ENCODE measurements at places on chromosomes 7 and 10.

DNA sequence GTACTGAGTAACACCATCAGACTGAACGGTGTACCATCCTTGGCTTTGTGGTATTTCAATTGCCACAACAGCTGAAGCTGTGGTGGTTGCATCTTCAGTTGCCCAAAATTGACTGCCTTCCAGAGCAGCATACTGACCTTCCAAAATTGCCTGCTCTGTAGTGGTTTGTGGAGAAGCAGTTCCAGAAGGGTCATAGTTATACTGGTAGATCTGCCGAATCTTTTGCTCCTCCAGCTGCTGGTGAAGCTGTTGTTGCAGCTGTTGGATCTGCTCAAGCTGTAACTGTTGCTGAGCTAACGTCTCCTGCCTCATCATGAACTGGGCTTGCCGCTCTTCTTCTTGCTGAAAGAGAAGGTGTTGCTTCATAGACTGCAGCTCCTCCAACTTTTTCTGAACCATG, 212.2 kb downstream of the PCLO start:
- H3K36me3 ChIP-seq: no peaks in the 10 kb centered on the region
- no peak overlapping the region for H3K4me3 ChIP-seq
- H3K27ac ChIP-seq: no peak overlapping the region
- no peaks in the 10 kb centered on the region for H3K27me3 ChIP-seq

- no peaks in the 10 kb centered on the region for H3K36me3 ChIP-seq
- H3K27ac ChIP-seq: no peak overlapping the region
- H3K27me3 ChIP-seq: no peaks in the 10 kb centered on the region
These were observed 905.5 kb downstream of the CNTNAP2 start for GRCh38 chr7:147022056-147022455.

DNA sequence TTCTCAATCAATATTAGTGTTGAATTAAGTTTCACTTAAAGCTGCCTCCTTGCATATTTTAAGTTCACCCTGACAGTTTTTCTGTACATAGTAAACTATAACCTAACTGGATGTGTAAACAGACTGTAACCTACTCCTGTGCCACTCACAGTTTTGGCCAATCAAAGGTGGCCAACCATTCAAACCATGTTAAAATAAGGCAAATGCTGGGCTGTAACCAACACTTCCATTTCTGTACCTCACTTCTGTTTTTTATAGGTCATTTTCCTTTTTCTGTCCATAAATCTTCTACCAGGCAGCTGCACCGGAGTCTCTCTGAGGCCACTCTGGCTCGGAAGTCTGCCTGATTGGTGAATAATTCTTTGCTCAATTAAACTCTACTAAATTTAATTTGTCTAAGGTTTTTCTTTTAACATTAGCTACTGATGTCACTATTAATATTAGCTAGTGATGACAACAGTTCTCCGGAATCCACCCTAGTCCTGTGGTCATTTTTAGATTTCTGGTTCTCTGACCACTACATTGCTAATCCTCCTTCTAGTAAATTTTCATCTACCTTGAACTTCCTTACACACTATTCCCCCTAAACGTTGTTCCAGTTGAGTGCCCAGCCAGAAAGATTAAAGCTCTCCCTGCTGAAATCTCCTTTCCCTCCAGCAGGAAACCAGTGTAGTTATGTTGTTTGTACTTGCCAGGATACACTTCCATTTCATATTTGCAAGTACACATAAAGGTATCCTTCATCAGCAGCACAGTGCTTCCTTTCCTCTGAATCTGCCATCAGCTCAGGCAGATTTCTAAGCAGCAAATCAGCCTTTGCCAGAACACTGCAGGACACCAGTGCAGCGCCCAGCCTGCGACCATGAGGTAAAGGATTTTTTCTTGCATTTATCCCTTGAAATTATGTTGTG, 18.6 kb upstream of the IFIT2 start:
- H3K4me1 ChIP-seq: no peaks in the 10 kb centered on the region
- DNase-seq: no peak
- no peaks in the 10 kb centered on the region for H3K27me3 ChIP-seq
- peak overlapping the region; percentile 48 for H3K27ac ChIP-seq
- no peaks in the 10 kb centered on the region for H3K36me3 ChIP-seq

GRCh38 chr7:22665923-22666322, 61.1 kb upstream of the IL6 start:
- H3K4me3 ChIP-seq: no peak overlapping the region
- no peak for DNase-seq
- no peaks in the 10 kb centered on the region for H3K4me1 ChIP-seq
- no peak overlapping the region for H3K27ac ChIP-seq
- H3K27me3 ChIP-seq: no peaks in the 10 kb centered on the region

DNA sequence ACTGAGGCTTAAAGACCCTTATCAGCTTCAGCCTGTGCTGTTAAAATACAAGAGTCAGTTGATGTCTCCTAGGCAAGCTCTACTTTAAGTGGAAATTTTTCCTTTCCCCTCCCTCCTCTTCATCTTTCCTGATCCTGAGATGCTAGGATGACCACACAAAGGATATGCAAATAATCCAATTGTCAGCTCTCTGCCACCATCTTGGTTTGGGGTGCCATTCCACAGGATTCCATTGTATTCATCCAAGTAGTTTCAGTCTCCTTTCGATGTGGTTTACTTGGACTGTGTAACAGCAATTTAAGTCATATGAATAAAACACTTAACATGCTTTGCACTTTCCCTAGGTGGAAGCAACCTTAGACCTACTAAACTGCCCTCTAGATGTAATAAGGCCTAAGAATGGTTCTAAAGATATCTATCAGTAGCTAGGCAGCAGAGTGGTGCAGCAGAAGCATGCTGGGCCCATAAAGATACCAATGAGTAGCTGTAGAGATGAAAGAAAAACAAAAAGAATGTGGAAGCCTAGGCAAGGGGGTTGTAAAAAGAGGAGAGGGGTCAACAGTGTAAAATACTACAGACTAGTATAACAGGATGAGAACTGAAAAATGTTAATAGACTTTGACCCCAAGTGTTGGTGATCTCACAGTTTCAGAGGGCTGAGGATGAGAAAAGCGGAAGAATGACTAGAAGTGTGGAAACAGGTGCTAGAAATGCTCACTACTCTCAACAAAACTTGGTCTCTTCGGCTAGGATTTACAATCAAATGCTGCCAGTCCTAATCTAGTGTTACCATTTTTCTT, 2.4 kb upstream of the CFAP69 start:
- no peaks in the 10 kb centered on the region for H3K36me3 ChIP-seq
- peaks cover 4% of the 10 kb centered on the region for H3K4me1 ChIP-seq
- H3K4me3 ChIP-seq: no peak overlapping the region
- no peak overlapping the region for H3K27ac ChIP-seq

DNA sequence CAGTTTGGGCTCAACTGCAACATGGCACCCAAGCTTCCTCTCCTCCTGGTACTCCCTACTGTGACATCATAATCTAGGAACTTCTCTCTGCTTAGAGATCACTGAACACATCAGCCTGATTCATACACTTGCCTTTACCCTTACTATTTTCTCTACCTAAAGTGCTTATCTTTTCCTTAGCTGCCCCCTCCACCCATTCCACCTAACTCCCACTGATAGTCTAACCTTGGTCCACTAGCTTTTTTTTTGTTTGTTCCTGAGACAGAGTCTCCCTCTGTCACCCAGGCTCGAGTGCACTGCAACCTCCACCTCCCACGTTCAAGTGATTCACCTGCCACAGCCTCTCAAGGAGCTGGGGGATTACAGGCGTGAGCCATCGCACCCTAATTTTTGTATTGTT, 15.9 kb downstream of the CUL2 start:
- H3K4me1 ChIP-seq: no peaks in the 10 kb centered on the region
- H3K27me3 ChIP-seq: no peaks in the 10 kb centered on the region
- DNase-seq: no peak
- H3K36me3 ChIP-seq: no peaks in the 10 kb centered on the region

DNA sequence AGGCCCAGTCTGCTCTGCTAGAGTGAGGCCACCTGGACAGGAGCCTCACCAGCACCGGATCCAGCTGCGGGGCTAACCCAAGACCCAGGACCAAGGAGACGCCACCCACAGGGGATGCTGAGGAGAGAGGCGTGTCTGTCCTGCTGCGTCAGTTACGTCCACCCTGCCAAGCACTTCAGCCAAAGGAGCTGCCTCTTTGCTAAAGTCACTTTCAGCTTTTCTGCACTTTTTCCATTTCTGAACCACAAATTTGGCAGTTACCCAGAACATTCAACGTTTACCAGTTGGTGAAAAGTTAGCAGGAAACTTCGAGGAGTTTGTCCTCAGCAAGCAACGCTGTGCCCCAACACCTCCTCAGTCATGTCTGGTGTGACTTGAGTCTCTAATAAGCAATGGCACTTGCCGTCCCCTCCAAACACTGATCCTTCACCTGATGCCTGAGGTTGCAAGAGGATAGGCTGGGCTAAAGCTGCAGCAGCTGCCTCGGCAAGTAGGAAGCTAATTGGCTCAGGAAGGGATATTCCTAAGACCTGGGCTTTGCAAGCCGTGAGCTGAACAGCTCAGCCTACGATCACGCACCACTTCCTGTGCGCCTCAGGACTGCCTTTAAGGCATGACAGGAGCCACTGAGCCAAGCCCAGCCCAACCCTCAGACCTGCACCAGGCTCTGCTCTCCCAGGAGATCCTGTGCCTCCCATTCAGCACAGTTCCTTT, 40.1 kb downstream of the KCNH2 start:
- no peaks in the 10 kb centered on the region for H3K36me3 ChIP-seq
- no peak overlapping the region for H3K27ac ChIP-seq
- H3K4me1 ChIP-seq: peaks cover 11% of the 10 kb centered on the region
- no peak for DNase-seq
- H3K4me3 ChIP-seq: no peak overlapping the region

DNA sequence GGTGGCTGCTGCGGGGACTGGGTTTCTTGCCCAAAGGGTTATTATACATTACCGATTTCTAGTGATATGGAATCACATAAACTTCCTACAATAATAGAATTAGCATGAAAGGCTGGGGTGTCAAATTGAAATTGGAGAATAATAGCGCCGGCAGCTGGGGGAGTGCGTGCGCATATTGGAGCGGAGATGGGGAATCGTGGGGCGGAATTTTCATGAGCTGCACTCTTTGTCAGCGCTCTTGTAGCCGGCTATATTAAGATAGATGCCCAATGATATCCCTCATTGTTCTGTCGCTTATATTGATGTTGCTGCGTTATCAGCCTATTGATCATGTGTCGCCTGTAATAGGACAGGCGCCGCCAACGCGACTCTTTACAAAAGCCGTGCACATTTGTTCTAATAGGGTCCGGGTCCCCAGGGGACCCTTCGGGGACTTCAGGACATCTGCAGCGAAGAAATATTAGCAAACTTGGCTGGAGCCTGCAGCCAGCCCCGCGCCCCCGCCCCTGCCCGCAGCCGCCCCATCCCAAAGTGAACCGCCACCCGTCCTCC, 5.1 kb downstream of the UNCX start:
- DNase-seq: no peak
- H3K27ac ChIP-seq: no peak overlapping the region
- H3K4me1 ChIP-seq: no peaks in the 10 kb centered on the region
- no peak overlapping the region for H3K4me3 ChIP-seq
- peaks cover 90% of the 10 kb centered on the region for H3K27me3 ChIP-seq

- H3K27ac ChIP-seq: no peak overlapping the region
- H3K36me3 ChIP-seq: no peaks in the 10 kb centered on the region
- DNase-seq: no peak
These were observed 46.8 kb downstream of the ADAM12 start for GRCh38 chr10:126341491-126341890.

DNA sequence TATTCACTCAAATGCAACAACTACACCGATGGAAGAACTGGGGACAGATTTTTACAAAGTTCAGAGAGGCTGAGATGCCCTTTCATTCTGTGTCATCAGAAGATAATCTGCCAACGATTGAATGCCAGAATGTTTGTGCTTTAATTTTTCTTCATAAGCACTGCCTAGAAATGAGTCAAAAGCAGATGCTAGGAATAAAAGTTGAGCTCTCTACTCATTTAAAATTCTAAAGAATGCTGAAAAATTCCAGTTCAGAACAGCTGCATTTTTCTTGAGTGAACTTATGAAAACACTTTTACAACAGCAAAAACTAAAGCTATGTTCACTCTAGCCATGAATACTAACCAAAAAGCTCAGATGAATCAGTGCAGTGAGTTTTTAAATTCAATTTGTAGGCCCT, 22.3 kb upstream of the FAM133B start:
- H3K36me3 ChIP-seq: no peaks in the 10 kb centered on the region
- no peaks in the 10 kb centered on the region for H3K27me3 ChIP-seq
- H3K4me1 ChIP-seq: peaks cover 6% of the 10 kb centered on the region
- DNase-seq: no peak
- peak overlapping the region; percentile 10 for H3K27ac ChIP-seq
- no peak overlapping the region for H3K4me3 ChIP-seq

- no peaks in the 10 kb centered on the region for H3K27me3 ChIP-seq
- no peak overlapping the region for H3K27ac ChIP-seq
- peaks cover 35% of the 10 kb centered on the region for H3K4me1 ChIP-seq
- DNase-seq: no peak
- no peaks in the 10 kb centered on the region for H3K36me3 ChIP-seq
These were observed 32.0 kb downstream of the CPXM2 start for GRCh38 chr10:123859653-123860050.

- H3K27me3 ChIP-seq: no peaks in the 10 kb centered on the region
- peak overlapping the region; percentile 82 for H3K27ac ChIP-seq
- H3K36me3 ChIP-seq: no peaks in the 10 kb centered on the region
- H3K4me1 ChIP-seq: no peaks in the 10 kb centered on the region
These were observed 377 bp upstream of the POLR1F start for GRCh38 chr7:19709249-19709578.

DNA sequence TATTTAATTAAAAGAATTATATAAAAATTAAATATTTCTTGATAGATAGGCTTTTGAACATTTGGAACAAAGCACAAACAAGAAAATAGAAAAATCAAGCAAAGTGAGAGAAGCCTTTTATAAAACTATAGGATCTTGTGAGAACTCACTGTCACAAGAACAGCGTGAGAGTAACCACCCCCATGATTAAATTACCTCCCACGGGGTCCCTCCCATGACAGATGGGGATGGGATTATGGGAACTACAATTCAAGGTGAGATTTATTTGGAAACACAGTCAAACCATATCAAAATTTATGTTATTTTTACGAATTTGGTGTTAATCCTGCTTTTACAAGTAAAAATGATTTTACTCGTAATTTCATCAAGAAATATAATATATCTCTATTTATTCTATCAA, 1136.1 kb upstream of the POT1 start:
- no peaks in the 10 kb centered on the region for H3K4me1 ChIP-seq
- no peaks in the 10 kb centered on the region for H3K36me3 ChIP-seq

- H3K27ac ChIP-seq: no peak overlapping the region
- no peaks in the 10 kb centered on the region for H3K4me1 ChIP-seq
- peak; percentile 29 for DNase-seq
- no peaks in the 10 kb centered on the region for H3K27me3 ChIP-seq
- no peak overlapping the region for H3K4me3 ChIP-seq
These were observed 338.1 kb upstream of the SEMA3C start for GRCh38 chr7:81256991-81257390.

DNA sequence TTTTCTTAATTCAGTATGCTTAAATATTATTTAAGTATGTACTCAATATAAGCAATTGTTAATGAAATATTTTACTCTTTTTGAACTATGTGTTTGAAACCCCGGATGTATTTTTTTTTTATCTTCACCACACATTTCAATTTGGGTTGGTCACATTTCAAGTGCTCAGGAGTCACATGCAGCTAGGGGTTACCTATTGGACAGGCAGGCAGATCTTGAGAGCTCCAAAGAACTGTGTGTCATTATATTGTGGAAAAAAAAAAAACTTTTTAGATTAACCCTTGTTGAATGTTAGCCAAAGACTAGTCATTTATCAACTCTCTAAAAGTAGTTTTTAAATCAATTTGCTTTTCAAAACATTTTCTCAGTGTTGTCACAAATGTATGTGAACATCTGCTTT, 37.2 kb downstream of the IKZF1 start:
- H3K4me3 ChIP-seq: no peak overlapping the region
- no peak for DNase-seq
- no peak overlapping the region for H3K27ac ChIP-seq
- no peaks in the 10 kb centered on the region for H3K27me3 ChIP-seq
